ENCODE measurements at places on chromosomes 3 and 15.

DNA sequence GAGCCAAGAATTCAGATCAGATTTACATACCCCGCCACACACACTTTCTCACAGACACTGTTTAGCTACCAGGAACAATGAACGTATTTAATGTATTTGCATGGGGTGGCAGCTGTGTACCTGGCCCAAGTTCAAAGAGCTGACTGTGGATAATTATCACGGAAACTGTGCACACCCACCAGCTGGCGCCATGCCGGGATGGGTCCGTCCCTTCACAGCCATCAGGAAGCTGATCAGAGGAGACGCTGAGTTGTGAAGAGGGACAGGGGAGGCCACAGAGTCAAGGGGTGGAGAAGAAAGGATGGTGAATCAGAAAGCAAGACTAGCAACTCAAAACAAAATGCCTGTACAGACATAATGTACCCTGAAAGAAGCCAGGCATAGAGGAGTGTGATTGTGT lies 13.1 kb upstream of the PLA2G4D start:
- no peak overlapping the region for H3K4me3 ChIP-seq
- H3K27me3 ChIP-seq, result no peaks in the 10 kb centered on the region
- H3K36me3 ChIP-seq, result no peaks in the 10 kb centered on the region

- no peaks in the 10 kb centered on the region for H3K36me3 ChIP-seq
- no peaks in the 10 kb centered on the region for H3K27me3 ChIP-seq
- H3K4me1 ChIP-seq, result no peaks in the 10 kb centered on the region
- no peak overlapping the region for H3K4me3 ChIP-seq
These were observed 57.0 kb upstream of the UBE2E2 start for GRCh38 chr3:23146163-23146562.

GRCh38 chr3:97821287-97821773 lies 481 bp upstream of the CRYBG3 start:
- peaks cover 25% of the 10 kb centered on the region for H3K4me1 ChIP-seq
- H3K4me3 ChIP-seq, result peak overlapping the region; percentile 81
- H3K27ac ChIP-seq, result peak overlapping the region; percentile 68
- no peak for DNase-seq
- H3K36me3 ChIP-seq, result no peaks in the 10 kb centered on the region

DNA sequence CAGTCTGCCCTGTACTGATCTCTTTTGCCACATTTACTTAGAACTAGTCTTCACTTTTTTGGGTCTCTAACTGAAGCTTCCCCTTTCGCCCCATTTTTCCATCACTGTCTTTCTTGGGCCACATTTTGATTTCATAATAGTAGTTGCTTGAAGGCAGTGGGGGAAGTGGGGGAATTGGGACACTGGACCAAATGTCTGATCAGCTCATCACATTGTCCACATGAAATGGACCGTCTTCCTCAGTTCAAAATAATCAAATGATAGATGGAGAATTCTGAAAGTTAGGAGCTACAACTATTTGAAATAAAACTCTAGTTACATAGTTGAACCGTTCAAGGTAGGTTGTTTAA lies 747 bp downstream of the PDCD6IP start:
- no peak for DNase-seq
- H3K4me3 ChIP-seq, result peak overlapping the region; percentile 82
- no peaks in the 10 kb centered on the region for H3K27me3 ChIP-seq
- H3K4me1 ChIP-seq, result peaks cover 26% of the 10 kb centered on the region
- H3K27ac ChIP-seq, result peak overlapping the region; percentile 71

DNA sequence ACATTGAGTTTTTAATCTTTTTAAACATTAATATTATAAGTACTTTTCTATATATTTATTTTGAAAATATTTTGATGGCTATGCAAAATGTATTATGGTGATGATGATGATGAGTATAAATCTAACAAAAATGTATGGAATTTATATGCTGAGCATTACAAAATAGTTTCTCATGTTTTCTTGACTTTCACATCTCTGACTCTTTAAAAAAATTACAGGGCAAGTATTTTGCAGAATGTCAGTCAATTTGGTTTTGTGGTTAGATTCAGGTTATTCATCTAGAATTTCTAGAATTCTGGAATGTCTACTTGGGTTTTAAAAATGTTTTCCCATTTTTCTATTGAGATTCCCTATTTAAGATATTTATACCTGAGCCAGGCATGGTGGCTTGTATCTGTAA lies 41.7 kb upstream of the ANP32A start:
- no peak for DNase-seq
- no peaks in the 10 kb centered on the region for H3K27me3 ChIP-seq
- H3K27ac ChIP-seq, result no peak overlapping the region
- no peaks in the 10 kb centered on the region for H3K4me1 ChIP-seq

- no peaks in the 10 kb centered on the region for H3K4me1 ChIP-seq
- no peaks in the 10 kb centered on the region for H3K36me3 ChIP-seq
- H3K4me3 ChIP-seq, result no peak overlapping the region
- no peaks in the 10 kb centered on the region for H3K27me3 ChIP-seq
- DNase-seq, result no peak
These were observed 17.9 kb upstream of the SKIC8 start for GRCh38 chr15:78317145-78317836.

GRCh38 chr3:108428586-108428985 lies 81.8 kb downstream of the MYH15 start:
- H3K27ac ChIP-seq, result no peak overlapping the region
- H3K4me1 ChIP-seq, result no peaks in the 10 kb centered on the region
- H3K4me3 ChIP-seq, result no peak overlapping the region
- no peaks in the 10 kb centered on the region for H3K36me3 ChIP-seq

GRCh38 chr15:68650901-68651709 lies 72.3 kb downstream of the CORO2B start:
- no peak overlapping the region for H3K4me3 ChIP-seq
- no peaks in the 10 kb centered on the region for H3K4me1 ChIP-seq
- peak; percentile 23 for DNase-seq
- no peaks in the 10 kb centered on the region for H3K36me3 ChIP-seq
- no peak overlapping the region for H3K27ac ChIP-seq

DNA sequence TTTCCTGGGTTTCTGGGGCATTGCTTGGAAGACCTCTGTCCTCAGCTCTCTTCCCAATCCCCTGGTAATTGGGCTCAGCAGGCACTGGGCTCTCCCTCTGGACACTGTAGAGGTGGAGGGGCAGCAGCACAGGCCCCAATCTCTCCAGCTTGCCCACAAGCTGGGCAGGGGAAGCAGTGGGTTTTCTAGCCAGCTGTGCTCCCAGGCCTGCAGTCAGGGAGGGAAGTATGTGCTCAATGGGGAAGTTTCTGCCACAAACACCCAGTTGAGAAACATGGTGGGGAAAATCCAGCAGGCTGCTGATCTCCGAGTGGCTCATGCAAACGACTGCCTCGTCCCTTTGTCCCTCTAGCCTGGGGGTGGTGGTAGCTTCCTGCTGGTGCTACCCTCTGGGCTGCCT lies 12.8 kb upstream of the RFT1 start:
- H3K27me3 ChIP-seq, result no peaks in the 10 kb centered on the region
- H3K36me3 ChIP-seq, result no peaks in the 10 kb centered on the region
- DNase-seq, result no peak
- H3K4me1 ChIP-seq, result no peaks in the 10 kb centered on the region
- H3K27ac ChIP-seq, result no peak overlapping the region

GRCh38 chr3:53158765-53159155 lies 2.2 kb upstream of the PRKCD start:
- H3K4me1 ChIP-seq, result peaks cover 35% of the 10 kb centered on the region
- H3K27me3 ChIP-seq, result peaks cover 30% of the 10 kb centered on the region
- no peak overlapping the region for H3K4me3 ChIP-seq
- no peak overlapping the region for H3K27ac ChIP-seq
- no peaks in the 10 kb centered on the region for H3K36me3 ChIP-seq
